ENCODE measurements at places on chromosomes 7 and 10. TPM values are rescaled to one million over a fixed set of nuclear protein-coding genes. Genes with fewer than 3 reads are reported as not detected.

GRCh38 chr7:137160236-137160635 lies 183.3 kb downstream of the PTN start:
- no peak for DNase-seq
- no peaks in the 10 kb centered on the region for H3K4me1 ChIP-seq
- no peak overlapping the region for H3K4me3 ChIP-seq
- no peaks in the 10 kb centered on the region for H3K36me3 ChIP-seq
- H3K27me3 ChIP-seq = no peaks in the 10 kb centered on the region

GRCh38 chr7:152564656-152565250 lies 111.2 kb downstream of the XRCC2 start:
- no peak overlapping the region for H3K4me3 ChIP-seq
- peaks cover 11% of the 10 kb centered on the region for H3K4me1 ChIP-seq
- no peak for DNase-seq
- no peaks in the 10 kb centered on the region for H3K36me3 ChIP-seq

GRCh38 chr10:63865210-63865609 lies 344.0 kb downstream of the REEP3 start:
- H3K36me3 ChIP-seq = no peaks in the 10 kb centered on the region
- no peak for DNase-seq
- H3K27ac ChIP-seq = no peak overlapping the region

DNA sequence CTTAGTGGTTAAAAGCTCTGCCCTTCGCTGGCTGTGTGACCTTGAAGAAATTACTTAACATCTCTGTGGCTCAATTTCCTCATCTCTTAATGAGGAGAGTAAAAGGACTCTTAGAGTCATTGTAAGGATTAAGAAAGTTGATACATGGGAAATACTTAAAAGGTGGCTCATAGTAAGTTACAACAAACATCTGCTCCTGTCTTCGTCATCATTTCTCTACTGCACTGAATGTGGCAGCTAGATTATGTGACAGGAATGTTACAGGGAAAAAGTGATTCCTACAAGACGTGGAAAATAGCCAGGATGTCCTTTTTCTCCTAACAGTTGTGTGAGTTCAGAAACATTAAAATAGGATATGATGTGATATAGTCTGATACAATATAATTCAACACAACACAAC lies 184.7 kb downstream of the FRMD4A start:
- no peak overlapping the region for H3K27ac ChIP-seq
- peaks cover 28% of the 10 kb centered on the region for H3K27me3 ChIP-seq
- DNase-seq = no peak
- H3K4me3 ChIP-seq = no peak overlapping the region

- H3K27ac ChIP-seq = no peak overlapping the region
- H3K4me3 ChIP-seq = no peak overlapping the region
- H3K4me1 ChIP-seq = no peaks in the 10 kb centered on the region
- no peaks in the 10 kb centered on the region for H3K36me3 ChIP-seq
These were observed 47.6 kb downstream of the ASB13 start for GRCh38 chr10:5618829-5619228.

- peaks cover 17% of the 10 kb centered on the region for H3K36me3 ChIP-seq
- peaks cover 80% of the 10 kb centered on the region for H3K4me1 ChIP-seq
- no peak for DNase-seq
- H3K4me3 ChIP-seq = peak overlapping the region; percentile 24
- H3K27me3 ChIP-seq = no peaks in the 10 kb centered on the region
- peak overlapping the region; percentile 75 for H3K27ac ChIP-seq
These were observed 61.2 kb downstream of the PRKCQ start for GRCh38 chr10:6518791-6519429.

GRCh38 chr10:125639846-125640245 lies 43.1 kb downstream of the TEX36 start:
- no peak overlapping the region for H3K27ac ChIP-seq
- peaks cover 7% of the 10 kb centered on the region for H3K27me3 ChIP-seq
- H3K4me1 ChIP-seq = no peaks in the 10 kb centered on the region
- no peaks in the 10 kb centered on the region for H3K36me3 ChIP-seq
- no peak overlapping the region for H3K4me3 ChIP-seq
- DNase-seq = no peak

CUL1 gene
- total RNA-seq = 64.7 TPM

TMEM254 gene
- 12.3 TPM for total RNA-seq

All from activated CD4-positive, alpha-beta memory T cell treated with anti-CD3 and anti-CD28 coated beads for 36 hours (primary cell).